Thoracic aorta (tissue), 2 donors: ENCODE measurements at places on chromosomes 12 and 14. TPM values are rescaled to one million over a fixed set of nuclear protein-coding genes. Genes with fewer than 3 reads are reported as not detected.

- DNase-seq, result no peak
- no peaks in the 10 kb centered on the region for H3K27me3 ChIP-seq
- no peak overlapping the region for H3K27ac ChIP-seq
- H3K4me3 ChIP-seq, result no peak overlapping the region
Observed at GRCh38 chr12:68036642-68037041, 47.4 kb downstream of the IFNG-AS1 start.

SETD3 gene
- total RNA-seq, result 76.8 TPM

RBP5 gene
- 0.71 TPM for total RNA-seq

DNA sequence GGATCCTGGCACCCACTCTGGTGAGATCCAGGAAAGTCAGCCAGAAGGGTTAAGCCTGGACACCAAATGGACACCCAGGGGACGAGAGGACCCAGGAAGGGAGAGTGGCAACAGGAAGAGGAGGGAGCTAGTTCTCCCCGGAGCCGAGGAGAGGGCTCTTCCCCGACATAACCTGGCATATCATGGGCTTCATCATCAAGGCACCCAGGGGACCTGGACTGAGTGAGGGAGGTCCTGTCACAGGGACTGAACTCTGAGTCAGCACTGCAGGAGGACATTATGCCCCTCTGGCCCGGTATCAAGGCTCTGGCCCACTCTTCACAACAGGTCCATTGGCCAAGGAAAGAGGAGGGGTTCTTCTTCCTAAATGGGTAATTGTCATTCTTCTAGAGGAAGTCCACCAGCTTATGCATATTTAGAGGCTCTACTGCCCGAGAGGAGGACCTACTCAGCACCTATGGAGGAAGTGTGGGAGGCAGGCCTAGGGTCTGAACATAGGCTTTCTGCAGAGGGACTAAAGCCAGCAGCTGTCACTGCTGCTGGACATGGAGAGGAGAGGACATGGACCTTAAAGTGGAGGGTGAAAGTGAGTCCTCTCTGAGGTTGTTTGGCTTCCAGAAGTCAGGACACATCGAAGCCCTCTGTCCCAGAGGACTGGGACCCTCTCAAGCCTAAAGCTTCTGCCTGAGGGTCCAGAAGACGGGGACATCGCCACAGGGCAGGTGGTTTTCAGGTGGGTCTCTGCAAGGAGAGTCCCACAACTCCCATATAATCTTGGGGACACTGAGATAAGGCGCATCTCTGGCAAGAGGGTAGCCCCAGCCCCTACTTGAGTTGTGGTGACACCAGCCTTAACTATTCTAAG lies 18.6 kb downstream of the ISCA2 start:
- H3K27ac ChIP-seq, result peak overlapping the region; percentile 82
- peaks cover 60% of the 10 kb centered on the region for H3K36me3 ChIP-seq
- no peaks in the 10 kb centered on the region for H3K27me3 ChIP-seq
- peaks cover 63% of the 10 kb centered on the region for H3K4me1 ChIP-seq
- peak; percentile 46 for DNase-seq
- H3K4me3 ChIP-seq, result no peak overlapping the region

PLEKHG3 gene
- 63.2 TPM for total RNA-seq

HHIPL1 gene
- total RNA-seq, result 2.1 TPM

DNA sequence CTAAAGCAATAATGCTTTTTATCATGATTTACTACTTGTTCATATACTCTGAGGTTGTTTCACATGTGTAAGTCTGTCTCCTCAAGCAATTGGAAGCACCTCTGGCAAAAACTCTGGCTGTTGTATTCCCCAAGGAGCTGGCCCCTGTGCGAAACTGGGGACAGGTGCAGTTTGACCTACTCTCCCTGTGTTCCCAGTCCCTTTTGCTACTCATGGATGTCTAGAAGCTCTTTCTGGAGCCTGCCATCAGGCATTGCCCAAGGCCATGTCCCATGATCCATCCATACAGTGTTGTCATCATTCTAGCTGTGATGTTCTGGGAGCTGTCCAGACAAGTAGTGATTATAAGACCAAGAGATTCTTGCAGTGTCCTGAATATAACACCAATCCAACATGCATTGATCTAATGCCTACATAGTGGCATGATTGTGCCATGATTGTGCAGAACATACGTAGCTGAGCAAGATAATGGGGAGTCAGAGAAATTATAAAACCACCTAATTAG lies 14.9 kb downstream of the AKAP6 start:
- H3K27me3 ChIP-seq, result no peaks in the 10 kb centered on the region
- no peak overlapping the region for H3K27ac ChIP-seq
- H3K4me1 ChIP-seq, result no peaks in the 10 kb centered on the region
- H3K36me3 ChIP-seq, result no peaks in the 10 kb centered on the region

OASL gene
- total RNA-seq, result 3.1 TPM

- no peak overlapping the region for H3K4me3 ChIP-seq
- no peaks in the 10 kb centered on the region for H3K4me1 ChIP-seq
- no peak for DNase-seq
- H3K36me3 ChIP-seq, result no peaks in the 10 kb centered on the region
- no peak overlapping the region for H3K27ac ChIP-seq
- H3K27me3 ChIP-seq, result no peaks in the 10 kb centered on the region
Observed at GRCh38 chr12:3680919-3681594, 71.9 kb downstream of the CRACR2A start.

GRCh38 chr12:122688291-122688690 lies 14.9 kb downstream of the HCAR2 start:
- H3K4me3 ChIP-seq, result no peak overlapping the region
- H3K27ac ChIP-seq, result no peak overlapping the region
- no peak for DNase-seq

SYCP3 gene
- total RNA-seq, result not detected

GRCh38 chr14:61813096-61813606 lies 50.9 kb downstream of the SNAPC1 start:
- no peak overlapping the region for H3K27ac ChIP-seq
- H3K4me3 ChIP-seq, result peak overlapping the region; percentile 65
- no peak for DNase-seq
- H3K27me3 ChIP-seq, result peaks cover 6% of the 10 kb centered on the region
- no peaks in the 10 kb centered on the region for H3K36me3 ChIP-seq
- peaks cover 4% of the 10 kb centered on the region for H3K4me1 ChIP-seq

- no peak for DNase-seq
- no peaks in the 10 kb centered on the region for H3K27me3 ChIP-seq
- peaks cover 15% of the 10 kb centered on the region for H3K36me3 ChIP-seq
- H3K4me3 ChIP-seq, result no peak overlapping the region
- H3K27ac ChIP-seq, result no peak overlapping the region
- no peaks in the 10 kb centered on the region for H3K4me1 ChIP-seq
Observed at GRCh38 chr14:63951429-63951828, 98.6 kb downstream of the SYNE2 start.

GRCh38 chr14:100864960-100865681 lies 38.4 kb downstream of the RTL1 start:
- DNase-seq, result no peak
- no peaks in the 10 kb centered on the region for H3K27me3 ChIP-seq
- H3K4me1 ChIP-seq, result no peaks in the 10 kb centered on the region
- H3K27ac ChIP-seq, result no peak overlapping the region
- H3K36me3 ChIP-seq, result no peaks in the 10 kb centered on the region

- peaks cover 4% of the 10 kb centered on the region for H3K36me3 ChIP-seq
- H3K4me3 ChIP-seq, result no peak overlapping the region
- no peaks in the 10 kb centered on the region for H3K4me1 ChIP-seq
- no peaks in the 10 kb centered on the region for H3K27me3 ChIP-seq
- DNase-seq, result no peak
Observed at GRCh38 chr14:72692696-72693095, 201.2 kb downstream of the DPF3 start.

OR4E2 gene
- total RNA-seq, result not detected

DNA sequence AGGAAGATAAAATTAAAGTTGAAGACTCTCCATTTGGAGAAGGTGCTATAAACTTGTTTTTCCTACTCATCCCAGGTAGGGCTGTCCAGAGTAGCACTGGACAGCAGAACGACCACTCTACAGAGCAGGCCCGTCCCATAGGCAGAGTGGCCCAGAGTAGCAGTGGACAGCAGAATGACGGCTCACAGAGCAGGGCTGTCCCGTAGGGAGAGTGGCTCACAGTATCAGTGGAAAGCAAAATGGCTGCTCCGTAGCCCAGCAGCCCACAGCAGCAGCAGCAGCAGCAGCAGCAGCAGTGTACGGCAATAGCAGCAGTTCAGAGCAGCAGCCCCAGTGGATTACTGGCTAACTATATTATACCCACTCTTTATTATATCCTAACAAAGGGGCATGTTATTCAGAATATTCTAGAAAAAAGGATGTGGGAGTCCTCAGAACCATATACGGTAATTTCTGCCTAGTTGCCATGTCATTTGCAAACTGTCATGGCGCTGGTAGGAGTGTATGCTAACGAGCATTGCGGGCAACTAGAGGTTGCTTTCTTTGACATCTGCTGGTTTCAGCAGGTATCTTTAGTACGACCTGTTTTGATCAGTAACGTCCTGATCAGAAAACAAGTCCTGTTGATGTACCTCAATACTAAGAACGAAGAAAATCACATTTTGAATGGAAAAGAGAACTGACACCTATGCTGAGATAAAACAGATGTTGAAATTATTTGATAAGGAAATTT lies 567.3 kb downstream of the SLC16A7 start:
- no peaks in the 10 kb centered on the region for H3K36me3 ChIP-seq
- no peaks in the 10 kb centered on the region for H3K27me3 ChIP-seq
- DNase-seq, result no peak
- no peak overlapping the region for H3K27ac ChIP-seq
- no peaks in the 10 kb centered on the region for H3K4me1 ChIP-seq
- H3K4me3 ChIP-seq, result no peak overlapping the region

DNA sequence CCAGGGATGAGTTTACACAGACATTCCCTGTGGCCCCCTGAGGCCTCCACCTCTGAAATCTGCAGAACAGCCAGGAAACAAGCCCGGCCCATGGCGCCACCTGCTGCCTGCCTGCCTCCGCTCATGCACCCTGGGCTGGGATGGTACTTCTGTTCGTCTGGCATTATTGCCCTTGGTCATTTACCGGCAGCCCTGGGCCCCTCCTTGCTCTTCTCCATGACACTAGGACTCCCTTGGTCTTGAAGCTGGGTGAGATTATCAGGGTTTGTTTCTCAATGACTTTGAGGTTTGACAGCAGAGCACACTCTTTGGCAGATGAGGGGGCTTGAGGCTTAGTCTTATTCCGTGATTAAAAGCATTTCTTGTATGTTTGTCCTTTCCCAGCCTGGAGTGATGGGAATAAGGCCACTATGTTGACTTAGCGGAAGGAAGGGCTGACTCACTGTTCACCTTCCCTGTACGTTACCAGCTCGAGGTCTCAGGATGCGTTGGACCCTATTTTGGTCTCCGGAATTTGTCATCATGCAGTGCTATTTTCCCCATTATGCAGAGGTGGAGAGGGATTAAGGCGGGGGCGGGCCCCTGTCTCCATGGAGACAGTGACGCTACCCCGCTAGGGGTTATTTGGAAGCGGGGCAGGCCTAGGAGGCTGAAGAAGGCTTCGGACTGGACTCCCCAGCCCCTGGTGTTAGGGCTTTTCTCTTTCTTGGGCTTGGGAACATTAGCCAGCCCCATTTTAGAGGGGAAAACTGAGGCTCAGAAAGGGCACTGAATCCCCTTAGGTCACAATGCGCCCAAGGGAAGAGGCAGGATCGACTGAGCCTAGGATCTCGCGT lies 706 bp upstream of the PEX5 start:
- H3K4me1 ChIP-seq, result peaks cover 4% of the 10 kb centered on the region
- no peaks in the 10 kb centered on the region for H3K27me3 ChIP-seq

- H3K36me3 ChIP-seq, result no peaks in the 10 kb centered on the region
- H3K4me3 ChIP-seq, result no peak overlapping the region
- H3K27ac ChIP-seq, result no peak overlapping the region
Observed at GRCh38 chr14:104151566-104152245, 13.3 kb downstream of the KIF26A start.

RDH16 gene
- 0.71 TPM for total RNA-seq

DNA sequence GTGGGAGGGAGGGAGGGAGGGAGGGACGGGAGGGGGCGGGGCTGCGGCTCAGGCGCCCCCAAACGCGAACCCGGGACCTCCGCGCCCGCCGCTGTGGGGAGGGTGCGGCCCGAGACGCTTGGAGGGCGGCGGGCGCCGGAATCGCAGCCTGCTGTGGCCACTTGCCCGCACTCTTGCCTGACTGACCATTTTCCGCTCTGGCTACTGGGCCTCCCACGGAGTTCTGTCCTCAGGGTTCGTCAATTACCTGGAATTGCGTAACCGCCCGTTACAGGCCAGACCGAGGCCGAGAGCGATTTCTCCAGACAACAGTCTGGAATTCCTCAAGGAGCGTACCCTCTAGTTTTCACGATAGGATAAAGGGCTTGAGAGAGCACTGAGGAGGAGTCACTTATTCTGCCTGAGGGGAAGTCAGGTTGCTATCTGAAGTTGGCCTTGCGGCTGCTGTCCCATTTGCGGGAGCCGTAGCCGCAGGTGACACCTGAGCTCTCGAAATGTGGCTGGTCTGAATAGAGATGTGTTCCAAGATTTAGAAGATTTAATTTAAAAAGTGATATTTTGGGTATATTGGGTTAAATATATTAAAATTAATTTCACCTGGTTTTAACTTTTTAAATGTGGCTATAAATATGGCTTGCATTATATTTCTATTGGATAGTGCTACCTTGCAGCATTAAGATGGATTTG lies 446 bp upstream of the ZNF641 start:
- H3K27me3 ChIP-seq, result no peaks in the 10 kb centered on the region
- H3K36me3 ChIP-seq, result peaks cover 12% of the 10 kb centered on the region
- peak overlapping the region; percentile 79 for H3K4me3 ChIP-seq
- peaks cover 32% of the 10 kb centered on the region for H3K4me1 ChIP-seq

GRCh38 chr12:6667559-6668210 lies 4.8 kb upstream of the ING4 start:
- no peaks in the 10 kb centered on the region for H3K27me3 ChIP-seq
- no peaks in the 10 kb centered on the region for H3K4me1 ChIP-seq
- DNase-seq, result no peak
